ENCODE measurements at places on chromosomes 11 and 22. TPM values are rescaled to one million over a fixed set of nuclear protein-coding genes. Genes with fewer than 3 reads are reported as not detected.
A peak's percentile ranks its signal among the peaks of the same experiment; 100 is the strongest.

Gene FAM111B
- 2.1 TPM for polyA plus RNA-seq

- peak; percentile 86 for DNase-seq
These were observed 40.1 kb upstream of the CLMP start for GRCh38 chr11:123235117-123235655.

Gene CCDC89
- polyA plus RNA-seq, result not detected

Gene C11orf52
- 17.8 TPM for polyA plus RNA-seq

DNA sequence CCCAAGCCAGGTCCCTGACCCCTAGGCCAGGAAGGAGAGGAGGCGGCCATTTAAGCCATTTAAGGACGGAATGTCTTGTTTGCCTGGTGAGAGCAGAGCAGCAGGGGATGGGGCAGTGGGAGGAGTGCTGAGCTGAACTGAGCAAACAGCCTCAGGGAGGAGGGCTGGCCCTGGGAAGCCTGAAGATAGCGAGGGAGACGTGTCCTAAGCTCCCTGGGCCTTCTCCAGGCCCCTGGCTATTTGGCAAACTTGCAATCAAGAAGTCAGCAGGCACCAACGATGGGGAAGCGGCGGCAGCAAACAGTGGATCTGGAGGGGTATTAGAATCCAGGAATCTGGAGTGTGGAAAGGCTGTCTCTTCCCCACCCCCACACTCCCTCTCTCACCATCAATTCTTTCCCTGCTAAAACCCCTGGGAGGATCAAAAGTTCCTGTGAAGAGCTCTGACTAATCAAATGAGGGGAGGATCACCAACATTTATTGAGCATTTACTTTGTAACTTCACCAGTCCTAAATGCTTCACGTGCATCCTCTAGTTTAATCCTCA, 8.8 kb downstream of the BCL9L start:
- peak; percentile 90 for DNase-seq

GRCh38 chr11:130114726-130115125, 44.9 kb upstream of the ST14 start:
- DNase-seq, result no peak

Gene HSPB2
- 11.4 TPM for polyA plus RNA-seq

Gene C22orf31
- polyA plus RNA-seq, result not detected

Gene MMP12
- 2.4 TPM for polyA plus RNA-seq

DNA sequence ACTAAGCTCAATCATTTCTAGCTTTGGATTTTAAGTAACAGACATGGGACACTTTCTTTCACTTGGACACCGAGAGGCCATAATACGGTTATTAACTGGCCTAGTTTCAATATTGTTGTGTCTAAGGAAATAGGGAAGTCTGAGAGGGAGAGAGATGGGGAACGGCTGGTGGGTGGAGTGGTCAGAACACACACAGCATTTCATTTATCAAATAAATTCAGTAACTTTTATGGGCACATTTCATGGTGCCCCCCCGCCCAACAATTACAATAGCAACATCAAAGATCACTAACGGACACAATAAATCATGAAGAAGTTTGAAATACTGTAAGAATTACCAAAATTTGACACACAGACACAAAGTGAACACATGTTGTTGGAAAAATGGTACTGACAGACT, 10.7 kb downstream of the PRPF19 start:
- DNase-seq, result no peak

Gene MPZL2
- 27.6 TPM for polyA plus RNA-seq

DNA sequence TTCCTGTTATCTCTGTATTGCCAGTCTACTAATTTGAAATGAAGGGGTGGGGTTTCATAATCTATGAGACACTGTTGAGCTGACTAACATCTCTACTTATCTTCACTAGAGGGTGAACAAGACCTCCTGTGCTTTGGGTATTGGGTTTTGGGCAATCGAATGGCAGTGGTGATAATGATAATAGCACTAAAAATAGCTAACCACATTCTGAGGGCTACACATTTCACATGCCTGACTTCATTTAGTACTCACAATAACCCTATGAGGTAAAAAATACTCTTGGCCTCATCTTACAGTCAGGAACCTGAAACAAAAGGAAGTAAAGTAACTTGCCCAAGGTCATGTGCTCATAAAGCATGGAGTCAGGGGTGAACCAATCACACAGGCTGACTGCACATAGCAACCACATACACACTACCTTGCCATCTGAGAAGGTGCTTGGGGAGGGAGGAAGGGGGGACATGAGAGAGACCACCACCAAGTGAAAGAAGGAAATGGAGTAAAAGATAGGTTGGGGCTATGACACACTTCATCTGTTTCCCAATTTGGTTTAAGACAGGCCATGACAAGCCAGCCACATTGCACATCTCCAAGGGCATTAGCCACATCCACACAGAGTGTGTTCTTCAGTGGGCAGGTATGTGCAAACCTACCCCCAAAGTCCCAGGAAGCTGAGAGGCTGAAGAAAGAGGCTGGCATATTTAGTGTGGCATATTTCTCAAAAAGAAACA, 387.6 kb upstream of the DDI1 start:
- no peak for DNase-seq

DNA sequence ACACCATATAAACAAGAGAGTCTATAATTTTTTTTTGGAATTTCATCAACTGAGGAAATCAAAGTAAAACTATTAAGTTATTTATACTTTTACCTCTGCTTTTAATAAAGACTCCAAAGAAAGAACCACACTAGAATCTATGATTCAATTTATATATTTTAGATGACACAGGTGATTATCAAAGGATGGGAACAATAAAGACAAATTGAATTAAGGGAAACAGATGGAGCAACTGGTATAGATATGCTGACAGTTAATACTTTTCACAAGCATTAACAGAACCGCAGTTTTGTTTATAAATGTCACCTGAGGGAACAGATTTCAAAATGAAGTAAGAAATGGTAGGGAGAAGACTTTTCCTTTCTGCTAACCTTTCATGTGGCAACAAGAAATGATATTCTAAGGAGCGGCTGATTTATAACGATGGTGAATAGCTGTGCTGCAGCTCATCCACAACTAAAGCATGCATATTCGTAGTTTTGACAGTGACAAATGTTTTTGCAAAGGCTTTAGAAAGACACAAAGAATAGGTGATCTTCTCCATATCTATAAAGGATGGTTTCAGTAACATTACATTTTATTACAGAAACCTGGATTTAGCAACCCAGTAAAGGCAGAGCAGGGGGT, 1502.9 kb upstream of the RAG2 start:
- no peak for DNase-seq

- DNase-seq, result no peak
These were observed 8.1 kb upstream of the PLAAT3 start for GRCh38 chr11:63622323-63622722.

DNA sequence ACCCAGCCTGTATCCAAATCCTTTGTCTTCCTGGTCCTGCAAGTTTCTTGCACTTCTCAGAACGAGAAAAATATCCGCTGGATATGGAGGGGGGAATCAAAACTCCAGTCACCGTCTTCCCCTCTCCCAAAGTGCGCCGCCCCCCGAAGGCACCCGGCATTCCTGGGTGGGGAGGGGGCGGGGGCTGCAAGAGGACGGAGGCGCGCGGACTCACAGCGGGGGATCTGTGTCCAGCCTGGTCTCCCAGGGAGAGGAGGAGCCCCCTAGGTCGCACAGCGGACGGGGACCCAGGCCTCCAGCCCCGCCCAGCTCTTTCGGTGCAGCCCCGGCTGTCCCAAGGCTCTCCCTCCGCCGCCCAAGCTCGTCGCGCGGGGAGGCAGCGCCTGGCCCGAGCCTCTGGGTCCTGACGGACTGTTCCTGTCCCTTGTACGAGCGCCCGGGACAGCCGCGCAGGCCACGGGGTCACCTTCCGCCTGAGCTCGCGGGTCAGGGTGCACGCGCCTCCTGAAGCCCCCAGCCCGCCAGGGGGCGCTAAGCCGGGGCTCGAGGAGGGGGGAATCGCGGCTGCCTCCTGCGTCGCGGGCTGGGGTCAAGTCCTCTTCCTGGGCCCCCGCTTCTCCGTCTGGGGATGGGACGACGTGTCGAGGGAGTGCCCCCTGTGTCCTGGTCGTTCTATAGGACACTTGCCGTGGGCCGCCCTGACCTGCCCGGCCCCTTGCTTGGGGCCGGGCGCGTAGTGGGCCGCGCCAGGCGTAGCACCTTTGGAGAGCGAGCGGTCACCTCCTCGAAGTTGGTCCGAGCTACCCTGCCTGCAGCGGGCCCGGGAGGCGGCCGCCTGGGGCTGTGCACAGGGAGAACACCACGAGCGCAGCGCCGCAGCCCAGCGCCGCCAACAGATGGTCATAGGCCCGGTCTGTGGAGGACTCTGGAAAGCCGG, 2.4 kb upstream of the WNT11 start:
- peak; percentile 86 for DNase-seq

Gene BATF2
- 14.4 TPM for polyA plus RNA-seq

DNA sequence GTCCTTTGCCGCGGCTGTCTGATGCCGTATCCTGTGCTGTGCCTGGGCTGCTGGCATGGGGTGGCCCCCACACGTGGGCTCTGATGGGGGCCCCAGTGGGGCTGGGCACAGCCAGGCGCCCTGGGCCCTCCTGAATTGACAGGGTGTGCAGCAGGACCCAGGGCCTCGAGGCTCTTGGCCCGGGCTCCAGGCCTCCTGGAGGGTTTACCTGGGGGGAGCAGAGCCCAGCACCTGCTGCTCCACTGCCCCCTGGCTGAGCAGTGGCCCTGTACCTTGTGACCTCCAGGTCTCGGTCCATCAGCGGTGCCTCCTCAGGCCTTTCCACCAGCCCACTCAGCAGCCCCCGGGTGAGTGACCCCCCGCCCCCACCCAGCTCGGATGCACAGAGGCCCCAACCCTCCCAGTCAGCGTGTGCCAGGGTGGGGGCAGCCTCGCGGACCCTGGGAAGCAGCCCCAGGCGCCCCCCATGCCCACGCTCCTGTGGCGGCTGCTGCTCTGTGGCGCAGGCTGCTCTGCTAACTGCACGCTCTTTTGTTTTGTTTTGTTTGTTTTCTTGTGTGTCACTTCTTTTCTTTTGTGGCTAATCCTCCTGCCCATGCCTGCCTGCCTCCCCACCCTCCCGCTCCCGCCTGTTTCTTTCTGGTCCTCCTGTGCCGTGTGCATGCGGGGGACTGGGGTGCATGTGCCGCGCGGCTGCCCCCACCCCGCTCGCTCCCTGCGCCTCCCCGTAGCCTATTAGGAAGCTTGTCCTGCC, 36.9 kb downstream of the MOB2 start:
- no peak for DNase-seq

Gene GLYATL1
- polyA plus RNA-seq, result 0.74 TPM

DNA sequence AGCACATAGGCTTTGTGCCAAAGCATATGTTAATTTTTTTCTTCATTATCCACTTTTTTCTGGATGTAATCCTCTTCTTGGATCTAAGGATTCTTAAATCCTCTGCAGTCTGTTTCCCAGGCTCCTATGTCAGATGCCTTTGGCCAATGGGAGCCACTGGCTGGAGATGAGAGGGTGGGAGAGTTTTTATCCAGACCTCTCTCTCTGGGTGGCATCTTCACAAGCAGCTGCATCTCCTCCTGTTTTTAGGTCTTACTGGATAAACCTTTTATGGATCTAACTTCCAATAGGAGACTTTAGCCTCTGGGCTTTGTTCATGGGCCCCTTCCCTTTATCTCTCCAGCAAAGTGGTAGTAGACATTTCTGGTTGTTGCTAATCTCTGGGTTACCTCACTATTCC, 22.4 kb upstream of the MPPED2 start:
- DNase-seq, result no peak

Gene SYT9
- 0.28 TPM for polyA plus RNA-seq
